ENCODE measurements at places on chromosomes 1 and 21.

GRCh38 chr1:235259133-235259778 lies 68.7 kb downstream of the ARID4B start:
- DNase-seq, result no peak

DNA sequence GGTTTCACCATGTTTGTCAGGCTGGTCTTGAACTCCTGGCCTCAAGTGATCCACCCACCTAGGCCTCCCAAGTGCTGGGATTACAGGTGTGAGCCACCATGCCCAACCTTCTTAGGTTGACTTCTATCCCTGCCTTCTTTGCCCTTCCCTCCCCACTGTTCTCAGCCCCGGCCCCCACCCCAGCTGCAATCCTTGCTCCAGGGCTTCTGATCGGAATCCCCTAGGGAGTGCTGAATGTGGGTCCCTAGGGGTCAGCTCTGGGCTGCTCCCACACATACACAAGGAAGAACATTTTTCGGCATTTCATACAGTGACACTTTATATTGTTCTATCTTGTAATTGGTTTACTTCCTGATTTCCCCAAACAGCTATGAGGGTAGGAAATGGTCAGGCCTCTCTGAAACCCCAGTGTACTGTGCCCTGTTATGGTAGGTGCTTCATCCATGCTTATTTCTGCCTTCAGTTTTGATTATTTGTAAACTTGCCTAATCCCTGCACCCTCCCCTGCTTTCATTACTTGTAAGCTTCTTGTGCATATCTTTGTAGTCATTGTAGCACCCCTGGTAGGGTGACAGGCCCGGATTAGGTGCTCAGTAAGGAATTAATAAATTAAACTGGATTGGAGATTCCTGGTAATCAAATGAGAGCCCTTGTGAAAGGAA lies 5.8 kb upstream of the SRP9 start:
- DNase-seq, result no peak

DNA sequence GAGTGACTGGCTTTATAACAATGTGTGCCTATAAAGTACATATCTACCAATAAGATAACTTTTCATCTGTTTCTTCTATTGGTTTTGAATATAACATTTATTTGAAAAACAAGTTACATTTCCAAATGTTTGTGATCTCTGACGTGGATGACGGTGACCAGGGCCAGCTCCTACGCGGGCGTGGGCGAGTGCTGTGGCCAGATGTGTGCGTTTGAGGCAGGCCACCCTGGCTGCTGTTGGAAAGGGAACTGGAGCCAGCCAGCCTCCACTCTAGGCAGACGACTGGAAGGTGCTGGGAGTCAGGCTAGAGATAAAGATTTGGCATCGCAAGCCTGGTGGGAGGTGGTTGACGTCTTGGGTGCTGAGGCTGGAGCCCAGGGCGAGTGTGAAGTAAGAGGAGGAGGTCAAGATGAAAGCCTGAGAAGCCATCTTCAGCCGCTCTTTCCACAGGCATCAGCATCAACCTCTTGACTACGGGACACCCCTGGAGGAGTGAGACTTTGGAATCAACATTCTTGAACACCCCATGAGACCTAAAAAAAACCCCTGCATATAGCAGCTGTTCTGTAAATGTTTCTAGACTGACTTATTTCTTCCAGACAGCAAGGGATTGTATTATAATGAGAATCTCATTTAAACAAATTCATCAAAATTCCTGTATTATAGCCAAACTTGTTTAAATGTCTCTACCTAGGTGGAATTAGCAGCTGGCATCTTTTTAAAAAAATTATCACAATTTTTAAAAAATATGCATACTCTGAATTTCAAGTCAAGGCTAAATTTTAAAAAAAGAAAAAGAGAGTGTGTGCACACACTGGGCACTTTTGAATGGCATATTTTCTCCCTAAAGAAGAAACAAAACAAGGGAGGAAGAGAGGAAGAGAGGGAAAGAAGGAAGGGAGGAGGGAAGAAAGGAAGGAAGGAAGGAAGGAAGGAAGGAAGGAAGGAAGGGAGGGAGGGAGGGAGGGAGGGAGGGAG lies 112.5 kb upstream of the SLC44A3 start:
- no peak for DNase-seq

DNA sequence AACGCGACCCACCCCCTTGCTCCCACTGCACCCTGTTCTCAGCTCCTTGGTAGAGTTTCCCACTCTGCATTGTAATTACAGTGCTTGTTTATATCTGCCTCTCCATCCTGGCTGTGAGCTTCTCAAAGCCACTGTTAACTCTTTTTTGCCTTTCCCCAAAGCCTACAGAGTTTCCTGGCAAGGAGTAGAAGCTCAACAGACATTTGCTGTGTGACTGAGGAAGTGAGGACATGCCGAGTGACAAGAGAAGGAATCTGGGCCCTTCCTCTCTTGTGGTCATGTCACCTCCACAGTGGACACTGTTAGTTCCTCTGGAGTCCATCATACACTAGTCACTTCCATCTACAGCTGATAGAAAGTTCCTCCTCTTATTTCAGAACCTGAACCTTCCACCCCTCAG lies 6.1 kb upstream of the IGSF8 start:
- DNase-seq, result no peak
